ENCODE measurements at places on chromosomes 4 and X.

GRCh38 chr4:170003071-170004070 lies 22.8 kb downstream of the MFAP3L start:
- H3K36me3 ChIP-seq, result no peaks in the 10 kb centered on the region
- peaks cover 7% of the 10 kb centered on the region for H3K4me1 ChIP-seq
- H3K27ac ChIP-seq, result no peak overlapping the region
- H3K4me3 ChIP-seq, result no peak overlapping the region
- H3K27me3 ChIP-seq, result no peaks in the 10 kb centered on the region

- no peak overlapping the region for H3K4me3 ChIP-seq
- DNase-seq, result no peak
- H3K36me3 ChIP-seq, result peaks cover 9% of the 10 kb centered on the region
Observed at GRCh38 chr4:110106931-110107296, 91.5 kb downstream of the ELOVL6 start.

GRCh38 chrX:71941776-71942175 lies 31.1 kb downstream of the NHSL2 start:
- no peaks in the 10 kb centered on the region for H3K36me3 ChIP-seq
- DNase-seq, result no peak
- H3K27me3 ChIP-seq, result no peaks in the 10 kb centered on the region
- no peaks in the 10 kb centered on the region for H3K4me1 ChIP-seq
- H3K4me3 ChIP-seq, result no peak overlapping the region
- H3K27ac ChIP-seq, result no peak overlapping the region

DNA sequence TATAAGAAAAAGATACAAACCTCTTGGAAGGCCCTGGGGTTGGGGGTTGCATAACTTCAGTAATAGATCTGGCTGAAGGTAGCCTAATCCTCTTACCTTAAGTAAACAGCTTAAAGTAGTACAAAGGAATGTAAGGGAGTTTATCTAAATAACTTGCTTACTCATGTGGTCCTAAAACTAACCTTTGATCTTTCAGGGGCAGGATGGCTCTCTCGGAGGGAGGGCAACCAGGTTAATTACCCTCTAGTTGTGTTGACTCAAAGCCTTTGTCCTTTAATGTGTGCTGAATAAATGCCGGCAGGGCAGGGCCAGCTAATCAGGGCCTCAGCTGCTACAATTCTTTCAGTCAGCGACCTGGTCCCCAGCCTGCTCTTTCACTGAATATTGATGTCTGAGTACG lies 822.0 kb upstream of the SLIT2 start:
- no peaks in the 10 kb centered on the region for H3K36me3 ChIP-seq
- DNase-seq, result no peak
- H3K27me3 ChIP-seq, result no peaks in the 10 kb centered on the region
- H3K27ac ChIP-seq, result no peak overlapping the region

GRCh38 chr4:113987382-113987941 lies 8.0 kb upstream of the ARSJ start:
- H3K27me3 ChIP-seq, result peaks cover 3% of the 10 kb centered on the region
- no peaks in the 10 kb centered on the region for H3K4me1 ChIP-seq
- H3K36me3 ChIP-seq, result no peaks in the 10 kb centered on the region
- H3K27ac ChIP-seq, result no peak overlapping the region
- no peak for DNase-seq
- no peak overlapping the region for H3K4me3 ChIP-seq

GRCh38 chr4:154304679-154305078 lies 186.9 kb downstream of the DCHS2 start:
- DNase-seq, result no peak
- no peak overlapping the region for H3K4me3 ChIP-seq
- H3K36me3 ChIP-seq, result peaks cover 6% of the 10 kb centered on the region
- no peak overlapping the region for H3K27ac ChIP-seq
- H3K27me3 ChIP-seq, result peaks cover 4% of the 10 kb centered on the region

DNA sequence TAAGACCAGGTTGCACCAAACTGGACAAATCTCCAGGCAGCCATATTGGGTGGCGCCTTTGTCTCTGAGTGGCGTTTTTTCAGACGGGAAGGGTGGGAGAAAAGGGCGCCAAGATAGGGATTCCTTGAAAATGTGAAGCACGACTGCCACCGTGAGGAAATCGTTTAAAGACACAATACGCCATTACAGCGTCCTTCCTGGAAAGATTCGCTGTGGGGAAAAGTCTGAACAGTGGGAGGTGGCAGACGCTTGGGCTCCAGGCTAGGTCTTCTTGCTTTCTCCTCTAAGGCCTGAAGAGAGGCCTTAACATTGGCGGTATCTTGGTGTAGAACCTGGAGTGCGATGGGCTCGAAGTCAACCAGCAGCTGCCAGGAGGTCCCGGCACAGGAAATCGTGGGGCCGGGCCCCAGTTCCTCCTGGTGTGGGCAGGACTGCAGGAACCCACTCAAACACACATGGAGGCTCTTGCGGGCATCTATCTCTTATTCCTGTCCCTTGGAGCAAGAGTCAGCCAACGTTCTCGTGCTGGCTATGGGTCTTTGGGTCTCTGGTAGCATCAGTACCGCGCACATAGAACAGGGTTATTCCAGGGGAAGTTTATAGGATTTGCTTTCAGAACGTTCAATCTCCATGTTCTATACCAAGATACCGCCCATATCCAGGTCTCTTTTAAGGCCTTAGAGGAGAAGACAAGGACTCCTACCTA lies 208.8 kb downstream of the OR13H1 start:
- no peaks in the 10 kb centered on the region for H3K27me3 ChIP-seq
- no peak for DNase-seq
- H3K4me3 ChIP-seq, result no peak overlapping the region
- H3K27ac ChIP-seq, result no peak overlapping the region
- H3K4me1 ChIP-seq, result no peaks in the 10 kb centered on the region
- peaks cover 3% of the 10 kb centered on the region for H3K36me3 ChIP-seq

- no peak for DNase-seq
- no peaks in the 10 kb centered on the region for H3K36me3 ChIP-seq
- H3K4me3 ChIP-seq, result no peak overlapping the region
- H3K27ac ChIP-seq, result no peak overlapping the region
Observed at GRCh38 chr4:1469043-1469442, 62.8 kb upstream of the NKX1-1 start.

DNA sequence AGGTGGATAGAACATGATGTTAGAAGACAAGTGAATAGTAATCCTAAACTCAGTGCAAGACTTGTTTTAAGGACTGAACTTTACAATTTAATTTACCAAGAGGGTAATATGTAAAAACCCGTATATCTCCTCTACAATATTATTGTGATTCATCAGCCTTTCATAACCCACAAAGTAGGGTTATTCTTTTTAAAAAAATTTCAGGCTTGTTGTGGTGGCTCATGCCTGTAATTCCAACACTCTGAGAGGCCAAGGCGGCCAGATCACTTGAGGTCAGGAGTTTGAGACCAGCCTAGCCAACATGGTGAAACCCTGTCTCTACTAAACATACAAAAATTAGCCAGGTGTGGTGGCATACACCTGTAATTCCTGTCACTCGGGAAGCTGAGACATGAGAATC lies 7.2 kb downstream of the IBSP start:
- no peaks in the 10 kb centered on the region for H3K27me3 ChIP-seq
- no peaks in the 10 kb centered on the region for H3K36me3 ChIP-seq
- no peak overlapping the region for H3K27ac ChIP-seq

DNA sequence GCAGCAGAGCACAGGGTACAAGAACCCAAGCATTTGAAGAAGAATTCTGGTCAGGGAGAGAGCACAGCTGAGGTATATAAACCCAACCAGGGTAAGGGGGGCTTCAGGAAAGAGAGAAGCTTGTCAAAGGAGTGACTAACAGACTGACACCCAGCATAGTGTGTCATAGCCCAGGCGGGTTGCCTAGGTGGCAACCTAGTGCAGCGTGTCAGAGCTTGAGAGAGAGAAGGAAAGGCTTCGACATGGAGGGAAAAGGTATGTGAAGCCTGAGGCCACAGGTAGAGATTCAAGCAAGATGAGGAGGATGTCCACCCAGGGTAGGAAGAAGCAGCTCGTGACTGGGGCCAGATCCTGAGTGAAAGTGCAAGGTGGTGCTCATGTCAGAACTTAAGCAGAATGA lies 8.5 kb upstream of the ANTXR2 start:
- H3K4me3 ChIP-seq, result no peak overlapping the region
- H3K27me3 ChIP-seq, result no peaks in the 10 kb centered on the region
- no peaks in the 10 kb centered on the region for H3K36me3 ChIP-seq
- no peak overlapping the region for H3K27ac ChIP-seq

- no peaks in the 10 kb centered on the region for H3K4me1 ChIP-seq
- H3K27me3 ChIP-seq, result no peaks in the 10 kb centered on the region
- H3K36me3 ChIP-seq, result no peaks in the 10 kb centered on the region
- no peak overlapping the region for H3K27ac ChIP-seq
Observed at GRCh38 chr4:188858696-188859095, 719.5 kb downstream of the TRIML1 start.

- H3K4me3 ChIP-seq, result no peak overlapping the region
- H3K4me1 ChIP-seq, result peaks cover 5% of the 10 kb centered on the region
- H3K36me3 ChIP-seq, result no peaks in the 10 kb centered on the region
- peak overlapping the region; percentile 0 for H3K27ac ChIP-seq
Observed at GRCh38 chr4:112082954-112083586, 62.2 kb upstream of the FAM241A start.

- DNase-seq, result no peak
- no peaks in the 10 kb centered on the region for H3K36me3 ChIP-seq
- H3K27ac ChIP-seq, result no peak overlapping the region
Observed at GRCh38 chrX:36568946-36569345, 439.2 kb upstream of the FAM47C start.

DNA sequence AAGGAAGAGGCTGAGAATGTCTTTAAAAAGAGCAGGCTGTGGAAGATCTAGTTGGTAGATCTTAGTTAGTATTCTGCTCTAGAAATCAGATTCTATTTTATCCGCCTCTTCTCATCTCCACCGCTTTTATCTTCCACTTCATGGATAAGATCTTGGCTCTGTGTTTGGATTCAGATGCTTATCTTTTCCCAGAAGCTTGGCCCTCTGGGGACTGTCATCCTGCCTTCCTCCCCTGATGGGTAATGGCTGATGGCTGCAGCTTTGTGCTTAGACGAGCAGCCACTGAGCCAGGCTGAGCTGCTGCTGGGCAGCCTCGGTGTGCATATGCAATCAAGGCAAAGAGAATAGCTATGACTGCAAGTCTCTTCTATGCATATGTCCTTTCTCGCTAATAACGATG lies 23.5 kb downstream of the TRIML1 start:
- H3K27me3 ChIP-seq, result no peaks in the 10 kb centered on the region
- no peak overlapping the region for H3K4me3 ChIP-seq
- H3K27ac ChIP-seq, result no peak overlapping the region
- no peaks in the 10 kb centered on the region for H3K4me1 ChIP-seq
- no peak for DNase-seq

DNA sequence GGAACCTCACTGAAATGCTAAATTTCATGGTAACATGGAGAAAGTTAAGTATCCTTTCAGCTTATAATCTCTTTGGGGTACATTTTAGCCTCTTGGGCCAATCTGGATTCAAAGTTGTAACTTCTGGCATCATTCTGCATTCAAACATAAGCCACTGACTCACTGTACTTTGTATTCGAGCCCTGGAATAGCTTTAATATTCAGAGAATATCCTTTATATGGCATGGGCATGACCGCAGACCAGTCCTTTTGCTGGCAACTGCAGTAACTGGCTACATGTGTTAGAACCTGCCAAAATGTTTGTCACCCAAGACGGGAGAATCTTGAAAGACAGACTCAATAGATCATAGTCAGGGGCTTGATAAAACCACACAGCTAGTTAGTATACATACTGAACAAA lies 3.3 kb downstream of the GASK1B start:
- no peaks in the 10 kb centered on the region for H3K27me3 ChIP-seq
- H3K27ac ChIP-seq, result peak overlapping the region; percentile 55
- H3K4me3 ChIP-seq, result peak overlapping the region; percentile 89
- H3K4me1 ChIP-seq, result peaks cover 41% of the 10 kb centered on the region
- DNase-seq, result no peak
- peaks cover 4% of the 10 kb centered on the region for H3K36me3 ChIP-seq

DNA sequence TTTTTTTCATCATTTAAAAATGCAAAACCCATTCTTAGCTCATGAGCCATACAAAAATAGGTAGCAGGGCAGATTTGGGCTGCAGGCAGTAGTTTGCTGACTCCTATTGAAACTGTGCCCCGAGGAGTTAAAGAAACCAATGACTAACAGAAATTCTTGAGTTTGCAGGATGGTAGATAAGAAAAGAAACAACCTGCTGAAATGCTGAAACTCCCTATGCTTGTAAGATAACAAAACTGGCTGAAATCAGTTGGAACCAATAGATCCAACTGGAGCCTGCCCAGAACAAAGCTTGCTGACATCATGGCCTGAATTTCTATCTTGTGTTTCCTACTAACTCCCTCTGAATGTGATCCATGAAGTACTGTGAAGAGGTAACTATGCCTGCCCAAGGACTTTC lies 68.6 kb downstream of the ANOS1 start:
- no peak overlapping the region for H3K27ac ChIP-seq
- no peaks in the 10 kb centered on the region for H3K36me3 ChIP-seq
- no peaks in the 10 kb centered on the region for H3K27me3 ChIP-seq
- no peak overlapping the region for H3K4me3 ChIP-seq
- DNase-seq, result no peak

- no peak overlapping the region for H3K27ac ChIP-seq
- peaks cover 2% of the 10 kb centered on the region for H3K27me3 ChIP-seq
- DNase-seq, result no peak
- H3K36me3 ChIP-seq, result no peaks in the 10 kb centered on the region
- no peak overlapping the region for H3K4me3 ChIP-seq
Observed at GRCh38 chr4:38233727-38234480, 273.7 kb downstream of the PTTG2 start.

GRCh38 chr4:46506876-46507275 lies 116.9 kb upstream of the GABRA2 start:
- H3K4me1 ChIP-seq, result no peaks in the 10 kb centered on the region
- no peaks in the 10 kb centered on the region for H3K27me3 ChIP-seq
- H3K36me3 ChIP-seq, result no peaks in the 10 kb centered on the region

DNA sequence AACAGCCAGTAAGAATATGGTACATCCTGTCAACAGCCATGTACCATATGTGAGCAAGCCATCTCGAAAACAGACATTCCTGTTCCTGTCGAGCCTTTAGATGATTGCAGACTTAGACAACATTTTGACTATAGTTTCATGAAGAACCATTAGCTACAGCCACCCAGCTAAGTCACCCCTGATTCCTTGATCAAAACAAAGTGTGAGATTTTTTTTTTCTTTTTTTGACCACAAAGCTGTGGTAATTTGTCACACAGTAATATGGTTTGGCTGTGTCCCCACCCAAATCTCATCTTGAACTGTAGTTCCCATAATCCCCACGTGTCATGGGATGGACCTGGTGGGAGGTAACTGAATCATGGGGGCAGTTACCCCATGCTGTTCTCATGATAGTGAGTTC lies 15.2 kb upstream of the HADH start:
- H3K27ac ChIP-seq, result no peak overlapping the region
- no peak for DNase-seq
- H3K4me3 ChIP-seq, result no peak overlapping the region
- H3K27me3 ChIP-seq, result no peaks in the 10 kb centered on the region
- H3K4me1 ChIP-seq, result no peaks in the 10 kb centered on the region
- H3K36me3 ChIP-seq, result no peaks in the 10 kb centered on the region

DNA sequence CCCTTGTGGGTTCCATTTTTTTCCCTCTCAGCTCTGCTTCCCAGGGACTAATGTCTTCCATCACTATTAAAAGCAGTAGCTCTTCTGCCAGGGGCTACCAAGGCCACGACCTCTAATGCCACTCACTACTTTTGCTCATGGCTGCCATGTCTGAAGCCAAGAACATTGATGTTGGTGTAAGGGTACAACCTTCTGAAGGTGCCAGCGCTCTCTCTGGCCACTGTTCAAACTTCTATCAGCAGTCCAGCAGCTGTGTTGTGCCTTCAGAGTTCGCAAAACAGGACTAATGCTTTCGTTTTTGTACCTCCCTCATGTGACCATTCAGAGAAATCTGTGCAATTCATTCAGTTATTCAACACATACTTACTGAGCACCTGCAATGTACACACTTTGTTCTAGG lies 121.5 kb upstream of the ENPEP start:
- no peaks in the 10 kb centered on the region for H3K36me3 ChIP-seq
- no peaks in the 10 kb centered on the region for H3K4me1 ChIP-seq
- H3K27me3 ChIP-seq, result no peaks in the 10 kb centered on the region
- no peak for DNase-seq
- H3K27ac ChIP-seq, result no peak overlapping the region

All from type B pancreatic cell (in vitro differentiated cells).